Posterior cingulate gyrus (tissue), 11 donors: ENCODE measurements at places on chromosomes 3 and 15.

DNA sequence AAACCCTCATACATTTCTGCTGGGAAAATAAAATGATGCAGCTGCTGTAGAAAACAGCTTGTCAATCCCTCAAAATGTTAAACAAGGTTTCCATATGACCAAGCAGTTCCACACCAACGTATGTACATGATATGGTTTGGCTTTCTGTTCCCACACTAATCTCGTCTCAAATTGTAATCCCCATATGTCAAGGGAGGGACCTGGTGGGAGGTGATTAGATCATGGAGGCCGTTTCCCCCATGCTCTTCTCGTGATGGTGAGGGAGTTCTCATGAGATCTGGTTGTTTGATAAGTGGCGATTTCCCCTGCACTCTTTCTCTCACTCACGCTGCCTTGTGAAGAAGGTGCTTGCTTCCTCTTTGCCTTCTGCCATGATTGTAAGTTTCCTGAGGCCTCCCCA is 100.6 kb upstream of the SLC24A5 start:
- DNase-seq, result no peak

GRCh38 chr3:107599772-107600145 is 77.0 kb downstream of the BBX start:
- DNase-seq, result no peak

DNA sequence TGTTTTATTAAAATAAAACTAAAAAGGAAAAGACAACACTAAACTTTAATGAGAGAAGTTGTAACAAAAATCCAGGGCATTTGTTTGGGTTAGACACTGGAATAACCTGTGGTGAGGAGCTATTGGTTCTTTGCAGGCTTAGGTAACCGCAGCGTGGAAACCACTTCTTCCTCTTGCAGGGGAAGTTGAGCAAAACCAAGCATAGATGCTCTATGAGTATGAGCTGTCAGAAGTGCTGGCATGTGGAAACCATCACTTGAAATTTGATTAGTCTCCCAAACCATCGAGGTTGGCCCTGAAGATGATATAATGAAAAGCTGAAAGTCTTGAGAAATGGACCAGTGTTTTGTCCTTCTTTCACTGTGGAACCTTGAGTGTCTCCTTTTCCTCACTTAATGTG is 127.1 kb upstream of the RBMS3 start:
- DNase-seq, result no peak

DNA sequence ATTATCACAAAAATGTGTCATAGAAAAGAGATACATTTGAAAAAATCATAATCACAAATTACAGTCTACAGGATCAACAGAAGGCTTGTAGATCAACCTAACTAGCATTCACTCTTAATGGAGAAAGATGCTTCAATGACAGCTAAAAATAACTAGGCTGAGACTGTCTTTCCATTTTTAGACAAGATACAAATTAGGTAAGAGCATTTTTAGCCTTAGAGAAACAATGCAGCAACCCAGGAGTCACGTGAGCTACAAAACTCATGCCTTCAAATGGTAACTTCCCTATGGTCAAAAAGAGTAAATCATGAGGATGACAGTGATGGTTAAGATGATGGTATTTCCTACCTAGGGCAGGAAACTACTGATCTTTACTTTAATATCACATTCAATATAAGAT is 415.4 kb downstream of the MAGI1 start:
- no peak for DNase-seq

DNA sequence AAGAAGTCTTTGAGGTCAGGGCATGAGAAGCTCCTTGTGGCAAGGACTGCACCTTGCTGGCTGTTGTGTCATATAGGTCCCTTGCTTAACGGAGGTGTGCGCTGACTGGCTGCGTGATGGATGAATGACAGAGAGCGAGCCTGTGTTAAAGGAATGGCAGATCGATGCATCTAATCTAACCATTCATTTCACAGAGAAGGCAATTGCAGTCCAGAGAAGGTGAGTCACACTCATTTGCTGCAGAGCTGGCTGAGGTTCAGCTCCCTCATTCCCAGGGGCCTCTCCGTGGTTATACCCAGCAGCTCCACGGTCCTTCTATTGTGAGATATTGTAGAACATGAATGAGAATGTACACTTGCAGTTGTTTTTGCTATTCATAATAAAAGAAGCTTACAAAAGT is 289.3 kb downstream of the EPHB1 start:
- no peak for DNase-seq

- DNase-seq, result no peak
Measured at GRCh38 chr3:112931736-112932521, 43.0 kb downstream of the CD200R1 start.

DNA sequence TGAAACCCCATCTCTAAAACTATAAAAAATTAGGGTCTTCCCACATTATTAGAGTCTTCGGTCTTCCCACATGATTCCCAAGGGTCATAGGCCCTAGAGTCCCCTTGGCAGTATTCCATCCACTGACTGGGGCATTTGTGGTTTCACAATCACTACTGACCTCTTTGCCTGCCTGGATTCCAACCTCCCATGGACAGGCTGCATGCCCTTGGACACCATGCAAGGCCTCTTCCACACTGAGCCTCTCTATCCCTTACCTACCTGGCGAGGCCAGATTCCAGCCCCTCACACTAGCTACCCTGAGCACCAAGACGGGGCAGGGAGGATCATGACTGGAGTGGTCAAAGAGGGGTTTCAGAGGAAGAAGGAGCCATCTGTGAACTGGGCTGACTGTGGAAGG is 64.4 kb downstream of the SRGAP3 start:
- DNase-seq, result no peak

- peak; percentile 92 for DNase-seq
Measured at GRCh38 chr15:72859017-72859756, 75.6 kb upstream of the ADPGK start.

DNA sequence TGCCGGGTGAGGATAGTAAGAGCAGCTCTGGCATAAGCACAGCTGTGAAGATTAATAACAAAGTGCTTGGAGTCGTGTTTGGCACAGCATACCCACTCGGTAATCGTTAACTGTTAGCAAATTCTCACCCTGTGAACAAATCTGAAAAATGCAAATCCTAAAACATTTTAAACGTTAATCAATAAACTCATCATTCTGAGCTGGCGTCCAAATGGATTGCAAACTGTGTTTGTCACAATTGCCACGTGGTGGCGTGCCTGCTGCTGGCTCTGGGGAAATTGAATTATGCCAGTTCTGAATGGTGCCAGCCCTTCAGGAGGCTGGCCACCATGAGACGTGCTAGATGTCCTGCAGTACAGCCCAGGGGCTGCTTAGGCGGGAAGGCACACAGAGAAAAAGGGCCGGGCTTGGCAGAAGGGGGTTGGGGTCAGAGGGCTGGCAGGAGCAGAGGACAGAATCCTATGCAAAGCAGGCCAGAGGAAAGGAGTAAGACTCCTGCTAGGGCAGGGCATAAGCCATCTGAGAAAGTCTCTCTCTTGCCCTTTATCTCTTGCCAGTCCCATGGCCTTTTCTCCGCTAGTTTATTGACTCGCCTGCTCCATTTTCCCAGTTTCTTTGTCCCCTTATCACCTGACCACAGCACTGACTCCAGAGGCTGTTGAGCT is 22.1 kb upstream of the POLG start:
- peak; percentile 95 for DNase-seq

- DNase-seq, result no peak
Measured at GRCh38 chr3:56935811-56936210, 124.7 kb upstream of the SPATA12 start.

GRCh38 chr15:64884679-64885078 is 27.0 kb upstream of the ANKDD1A start:
- DNase-seq, result no peak
